Neural crest cell (in vitro differentiated cells): ENCODE measurements at places on chromosomes 1 and 21. TPM values are rescaled to one million over a fixed set of nuclear protein-coding genes. Genes with fewer than 3 reads are reported as not detected.

Gene FMO5
- 0.36 and 0.47 TPM in 2 replicates for total RNA-seq

Gene STUM
- 0.86 and 1.1 TPM in 2 replicates for total RNA-seq

Gene CDKN2C
- total RNA-seq: 2.9 and 3.5 TPM in 2 replicates

DNA sequence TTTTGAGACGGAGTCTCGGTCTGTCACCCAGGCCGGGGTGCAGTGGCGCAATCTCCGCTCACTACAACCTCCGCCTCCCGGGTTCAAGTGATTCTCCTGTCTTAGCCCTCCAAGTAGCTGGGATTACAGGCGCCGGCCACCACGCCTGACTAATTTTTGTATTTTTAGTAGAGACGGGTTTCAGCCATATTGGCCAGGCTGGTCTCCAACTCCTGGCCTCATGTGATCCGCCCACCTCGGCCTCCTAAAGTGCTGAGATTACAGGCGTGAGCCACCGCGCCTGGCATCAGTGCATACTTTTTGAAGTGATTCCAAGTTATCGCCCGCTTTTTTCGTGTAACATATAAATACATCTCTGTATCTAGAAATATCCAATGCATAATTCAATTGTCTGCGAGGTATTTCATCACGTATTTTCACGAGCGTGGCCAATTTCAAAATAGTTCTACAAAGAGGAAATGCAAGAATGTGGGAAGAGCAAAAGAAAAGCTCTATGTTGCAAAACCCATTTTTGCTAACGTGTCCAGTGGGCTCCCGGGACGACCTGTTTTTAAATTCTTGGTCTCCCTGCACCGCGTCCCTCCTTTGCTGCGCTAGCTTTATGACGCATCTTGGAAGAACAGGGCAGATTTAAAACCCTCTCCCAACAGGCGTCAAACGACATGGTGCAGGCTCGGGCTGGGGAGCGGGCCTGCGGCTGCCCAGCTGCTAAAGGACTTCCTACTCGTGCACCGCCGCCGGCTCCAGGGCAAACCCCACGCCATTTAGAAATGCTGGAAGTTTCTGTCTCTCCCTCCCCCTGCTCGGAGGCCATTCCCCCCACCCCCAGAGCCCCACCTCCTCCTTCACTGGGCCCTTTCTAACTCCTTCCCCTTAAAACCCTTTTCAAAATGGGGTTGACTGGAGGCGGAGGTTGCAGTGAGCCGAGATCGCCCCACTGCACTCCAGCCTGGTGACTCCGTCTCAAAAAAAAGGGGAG lies 923 bp upstream of the IFNGR2 start:
- H3K36me3 ChIP-seq: no peaks in the 10 kb centered on the region
- H3K4me1 ChIP-seq: peaks cover 24% of the 10 kb centered on the region
- peaks cover 3% of the 10 kb centered on the region for H3K27me3 ChIP-seq
- peak overlapping the region; percentile 80 for H3K4me3 ChIP-seq
- no peak overlapping the region for H3K27ac ChIP-seq
- no peak for DNase-seq

DNA sequence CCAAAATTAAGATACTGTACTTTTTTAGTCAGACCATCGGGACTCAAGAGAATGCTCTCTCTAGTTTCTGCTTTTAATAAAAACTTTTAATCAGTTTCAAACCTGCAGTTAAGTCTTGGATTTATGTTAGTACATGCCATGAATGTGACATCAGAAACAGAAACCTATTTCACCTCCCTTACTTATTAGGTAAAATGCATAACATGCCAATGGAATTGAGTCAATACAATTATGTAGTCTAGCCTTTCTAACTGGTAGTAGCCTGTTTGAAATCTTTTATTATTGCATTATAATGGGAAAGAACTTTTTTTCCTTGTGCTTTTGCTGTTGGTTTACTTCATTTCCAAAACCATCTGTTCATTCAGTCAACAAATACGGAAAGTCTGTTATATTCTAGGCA lies 4.8 kb downstream of the PHACTR4 start:
- DNase-seq: no peak
- H3K27ac ChIP-seq: no peak overlapping the region
- H3K4me3 ChIP-seq: peak overlapping the region; percentile 43
- no peaks in the 10 kb centered on the region for H3K27me3 ChIP-seq

DNA sequence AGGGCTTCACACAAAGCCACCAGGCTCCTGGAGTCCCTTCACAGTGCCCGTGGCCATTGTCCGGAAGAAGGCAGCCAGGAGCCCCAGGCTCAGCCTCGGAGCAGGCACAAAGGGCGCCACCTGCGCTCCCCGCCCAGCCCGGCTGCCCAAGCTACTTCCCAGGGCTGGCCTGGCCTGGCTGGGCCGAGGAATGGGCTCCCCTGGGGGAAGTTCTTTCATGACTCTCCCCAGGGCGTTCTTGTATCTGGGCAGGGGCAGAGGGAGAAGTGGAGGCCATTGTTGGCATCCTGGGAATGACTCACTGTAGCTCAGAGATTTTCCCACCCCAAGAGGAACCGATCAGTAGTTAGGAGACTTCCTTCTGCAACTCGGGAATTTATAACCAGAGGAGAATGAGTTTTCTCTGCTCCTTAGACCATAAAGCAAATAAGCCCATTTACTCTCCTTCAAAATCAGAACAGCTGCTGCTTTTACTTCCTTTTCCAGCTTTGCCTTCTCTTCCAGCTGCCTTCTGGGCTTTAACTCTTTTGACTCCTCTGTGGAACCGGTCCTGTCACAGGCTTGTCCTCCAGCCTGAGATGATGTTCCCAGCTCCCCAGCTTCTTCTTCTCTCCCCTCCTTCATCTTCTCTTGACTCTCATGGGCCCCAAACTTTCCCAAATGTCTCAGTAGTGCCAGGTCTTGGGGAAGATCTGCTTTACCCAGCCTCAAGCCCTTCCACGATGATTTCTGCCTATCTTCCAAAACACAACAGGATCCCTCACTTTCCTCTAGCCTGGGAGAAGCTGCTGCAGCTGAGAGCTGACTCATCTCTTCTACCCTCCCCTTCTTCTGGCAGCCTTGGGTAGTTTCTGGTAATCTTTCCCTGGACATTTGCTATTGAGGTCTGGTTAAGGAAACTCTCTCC lies 118.7 kb upstream of the CD34 start:
- H3K4me1 ChIP-seq: peaks cover 16% of the 10 kb centered on the region
- H3K27me3 ChIP-seq: peaks cover 5% of the 10 kb centered on the region
- H3K27ac ChIP-seq: peak overlapping the region; percentile 70
- DNase-seq: no peak
- peaks cover 11% of the 10 kb centered on the region for H3K36me3 ChIP-seq

- no peak overlapping the region for H3K4me3 ChIP-seq
- DNase-seq: no peak
These were observed 543 bp downstream of the KRTAP12-4 start for GRCh38 chr21:44653656-44654575.

DNA sequence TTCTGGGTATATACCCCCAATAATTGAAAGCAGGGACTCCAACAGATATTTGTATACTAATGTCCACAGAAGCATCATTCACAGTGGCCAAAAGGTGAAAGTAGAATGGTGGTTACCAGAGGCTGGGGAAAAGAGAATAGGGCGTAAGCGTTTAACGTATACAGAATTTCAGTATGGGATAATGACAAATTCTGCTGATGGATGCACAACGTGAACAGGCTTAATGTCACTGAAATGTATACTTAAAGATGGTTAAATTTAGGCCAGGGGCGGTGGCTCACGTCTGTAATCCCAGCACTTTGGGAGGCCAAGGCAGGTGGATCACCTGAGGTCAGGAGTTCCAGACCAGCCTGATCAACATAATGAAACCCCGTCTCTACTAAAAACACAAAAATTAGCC lies 4.4 kb upstream of the NFYC start:
- H3K27me3 ChIP-seq: no peaks in the 10 kb centered on the region
- H3K4me1 ChIP-seq: peaks cover 30% of the 10 kb centered on the region
- no peak for DNase-seq
- H3K4me3 ChIP-seq: no peak overlapping the region

Gene DCDC2B
- total RNA-seq: not detected in 2 replicates

DNA sequence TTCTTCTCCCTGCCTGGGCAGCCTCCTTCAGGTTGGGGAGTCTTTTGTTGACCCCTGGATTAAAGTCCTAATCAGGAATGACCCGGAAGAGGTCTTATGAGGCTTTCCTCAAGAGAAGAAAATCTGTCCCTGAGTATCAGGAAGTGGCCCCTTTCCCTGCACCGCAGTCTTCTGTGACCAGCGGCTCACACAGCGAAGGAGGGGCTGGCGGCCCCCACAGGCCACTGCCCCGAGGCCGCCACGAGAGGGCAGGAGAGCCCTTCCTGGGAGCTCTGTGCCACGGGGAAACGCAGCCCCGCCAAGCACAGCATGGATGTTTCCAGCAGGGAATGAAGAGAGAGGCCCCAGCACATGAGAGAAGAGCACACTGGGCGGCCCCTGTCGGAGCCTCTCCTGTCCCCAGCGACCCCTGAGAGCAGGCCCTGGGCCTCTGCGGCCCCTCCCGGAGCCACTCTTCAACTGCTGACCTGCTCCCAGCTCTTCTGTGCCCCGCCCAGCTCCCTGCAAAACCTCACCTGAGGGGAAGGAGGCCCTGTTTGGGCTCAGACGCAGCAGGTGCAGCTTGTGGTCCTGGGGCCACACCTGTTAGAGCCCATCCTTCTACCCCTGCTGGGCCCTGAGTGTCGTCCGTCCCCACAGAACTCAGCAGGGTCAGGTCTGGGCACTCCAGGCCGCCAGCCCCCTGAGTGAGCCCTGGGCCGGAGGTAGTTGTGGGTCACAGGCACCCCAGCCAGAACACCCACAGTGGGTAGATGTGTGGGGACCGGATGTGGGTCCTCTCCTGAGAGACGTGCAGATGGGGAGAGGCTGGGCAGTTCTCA lies 4.9 kb upstream of the POFUT2 start:
- H3K36me3 ChIP-seq: peaks cover 3% of the 10 kb centered on the region
- H3K27ac ChIP-seq: no peak overlapping the region
- H3K4me1 ChIP-seq: peaks cover 48% of the 10 kb centered on the region
- peak; percentile 85 for DNase-seq
- H3K27me3 ChIP-seq: peaks cover 10% of the 10 kb centered on the region

GRCh38 chr21:29175408-29176134 lies 45.1 kb downstream of the MAP3K7CL start:
- no peak overlapping the region for H3K27ac ChIP-seq
- no peak overlapping the region for H3K4me3 ChIP-seq
- H3K27me3 ChIP-seq: no peaks in the 10 kb centered on the region
- H3K4me1 ChIP-seq: peaks cover 5% of the 10 kb centered on the region
- no peaks in the 10 kb centered on the region for H3K36me3 ChIP-seq

DNA sequence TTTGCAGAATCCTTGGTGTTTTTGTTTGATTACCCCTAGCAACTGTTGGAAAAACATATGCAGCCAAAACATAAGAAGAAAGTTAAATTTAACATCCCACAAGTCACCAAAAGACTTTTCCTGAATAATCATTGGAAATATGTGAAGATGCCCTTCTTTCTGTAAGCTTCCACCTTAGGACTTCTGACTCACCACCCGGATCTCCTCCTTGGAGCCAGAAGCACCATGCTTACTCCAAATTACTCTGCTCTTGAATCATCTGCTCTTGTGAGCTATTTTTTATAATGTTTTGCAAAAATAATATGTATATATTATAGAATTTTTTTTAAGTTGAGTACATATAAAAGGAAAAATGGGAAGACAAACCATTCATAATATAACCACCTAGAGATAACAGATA lies 391.7 kb downstream of the KCTD3 start:
- peaks cover 17% of the 10 kb centered on the region for H3K4me1 ChIP-seq
- no peak overlapping the region for H3K27ac ChIP-seq
- no peak overlapping the region for H3K4me3 ChIP-seq
- no peak for DNase-seq
- no peaks in the 10 kb centered on the region for H3K36me3 ChIP-seq
- peaks cover 9% of the 10 kb centered on the region for H3K27me3 ChIP-seq

DNA sequence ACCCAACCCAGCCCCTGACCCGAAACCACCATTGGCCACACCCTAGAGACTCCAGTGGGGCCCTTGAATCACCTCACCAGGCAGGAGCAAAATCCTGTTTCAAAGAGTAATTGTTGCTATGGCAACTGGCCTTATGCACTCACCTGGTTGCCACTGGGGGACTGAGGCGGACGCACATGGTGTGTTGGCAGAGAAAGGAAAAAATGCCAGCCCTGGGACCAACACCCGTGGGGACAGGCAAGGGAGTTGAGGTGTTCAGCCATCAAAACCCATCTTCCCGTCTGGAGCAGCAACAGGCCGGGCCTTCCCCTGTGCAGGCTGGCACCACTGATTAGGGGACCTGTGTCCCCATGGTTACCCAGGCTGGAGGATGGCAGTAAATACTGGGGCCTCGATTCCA lies 395.8 kb upstream of the VAMP3 start:
- H3K27ac ChIP-seq: no peak overlapping the region
- no peak overlapping the region for H3K4me3 ChIP-seq
- peaks cover 29% of the 10 kb centered on the region for H3K4me1 ChIP-seq
- no peaks in the 10 kb centered on the region for H3K36me3 ChIP-seq
- DNase-seq: no peak
- H3K27me3 ChIP-seq: no peaks in the 10 kb centered on the region

DNA sequence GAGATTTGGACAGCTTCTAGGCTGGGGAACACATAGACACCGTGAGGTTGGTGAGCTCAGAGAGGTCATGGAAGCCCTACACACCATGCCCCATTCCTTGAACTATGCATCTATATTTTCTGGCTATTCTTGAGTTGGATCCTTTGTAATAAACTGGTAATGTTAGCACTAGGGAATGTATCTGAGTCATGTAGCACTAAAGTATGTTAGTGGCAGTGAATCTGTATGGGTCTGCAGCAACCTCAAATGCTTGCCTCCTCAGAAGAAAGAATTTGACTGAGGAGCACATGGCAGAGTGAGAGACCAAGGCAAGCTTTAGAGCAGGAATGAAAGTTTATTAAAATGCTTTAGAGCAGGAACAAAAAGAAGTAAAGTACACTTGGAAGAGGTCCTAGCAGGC lies 43.7 kb upstream of the LRRC7 start:
- no peak overlapping the region for H3K27ac ChIP-seq
- H3K27me3 ChIP-seq: no peaks in the 10 kb centered on the region
- DNase-seq: no peak
- no peaks in the 10 kb centered on the region for H3K36me3 ChIP-seq
- H3K4me3 ChIP-seq: no peak overlapping the region

GRCh38 chr1:200774311-200774710 lies 35.6 kb downstream of the CAMSAP2 start:
- H3K4me3 ChIP-seq: no peak overlapping the region
- no peak for DNase-seq
- no peak overlapping the region for H3K27ac ChIP-seq
- peaks cover 25% of the 10 kb centered on the region for H3K36me3 ChIP-seq
- H3K27me3 ChIP-seq: no peaks in the 10 kb centered on the region

GRCh38 chr1:12383786-12384185 lies 154.0 kb downstream of the VPS13D start:
- H3K4me3 ChIP-seq: no peak overlapping the region
- peaks cover 66% of the 10 kb centered on the region for H3K36me3 ChIP-seq
- DNase-seq: no peak

Gene REN
- not detected in 2 replicates for total RNA-seq

GRCh38 chr21:43886565-43886964 lies 21.5 kb downstream of the AGPAT3 start:
- no peak overlapping the region for H3K4me3 ChIP-seq
- no peaks in the 10 kb centered on the region for H3K27me3 ChIP-seq
- peaks cover 36% of the 10 kb centered on the region for H3K4me1 ChIP-seq
- no peak overlapping the region for H3K27ac ChIP-seq
- H3K36me3 ChIP-seq: peaks cover 7% of the 10 kb centered on the region
